Activated gamma-delta T cell treated with anti-CD3 and anti-CD28 coated beads, Interleukin-2, amount 50 U/mL, for 16 hours (primary cell): ENCODE measurements at places on chromosomes 1 and 21.

GRCh38 chr1:30005972-30006619 lies 717.3 kb downstream of the MATN1 start:
- no peak for DNase-seq

DNA sequence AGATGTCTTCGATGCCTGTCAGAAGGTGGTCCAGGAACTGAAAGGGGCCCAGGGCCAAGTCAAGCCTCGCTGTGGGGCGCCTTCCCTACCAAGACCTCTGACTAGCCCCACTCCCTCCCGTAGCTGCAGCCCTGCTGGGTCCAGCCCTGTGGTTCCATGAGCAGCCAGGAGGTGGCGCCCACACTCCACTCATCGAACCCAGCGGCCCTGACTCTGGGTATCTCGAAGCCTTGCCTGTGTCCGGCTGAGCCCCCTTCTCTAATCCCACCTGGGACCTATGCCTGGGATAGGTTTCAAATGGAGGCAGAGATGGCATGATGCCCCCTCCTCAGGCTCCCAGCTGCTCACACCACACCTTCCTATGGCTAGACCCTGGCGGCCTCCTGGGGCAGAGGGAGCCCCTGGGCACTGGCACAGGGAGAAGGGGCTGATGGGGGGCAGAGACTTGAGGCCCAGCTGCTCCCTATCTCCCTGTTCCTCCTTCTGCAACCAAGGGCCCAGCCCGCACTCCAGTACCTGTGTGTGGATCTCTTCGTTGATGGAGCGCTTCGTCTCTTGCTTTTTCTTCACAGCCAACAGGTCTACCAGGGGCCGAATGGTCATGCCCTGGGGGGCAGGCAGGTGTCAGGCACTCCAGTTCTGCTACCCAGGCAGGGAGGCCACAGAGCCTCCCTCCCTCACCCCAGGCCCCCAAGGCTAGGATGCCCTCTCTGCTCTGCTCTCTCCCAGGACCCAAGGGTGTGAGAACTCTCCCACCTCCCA lies 52.0 kb downstream of the SLC9A1 start:
- peak; percentile 75 for DNase-seq

DNA sequence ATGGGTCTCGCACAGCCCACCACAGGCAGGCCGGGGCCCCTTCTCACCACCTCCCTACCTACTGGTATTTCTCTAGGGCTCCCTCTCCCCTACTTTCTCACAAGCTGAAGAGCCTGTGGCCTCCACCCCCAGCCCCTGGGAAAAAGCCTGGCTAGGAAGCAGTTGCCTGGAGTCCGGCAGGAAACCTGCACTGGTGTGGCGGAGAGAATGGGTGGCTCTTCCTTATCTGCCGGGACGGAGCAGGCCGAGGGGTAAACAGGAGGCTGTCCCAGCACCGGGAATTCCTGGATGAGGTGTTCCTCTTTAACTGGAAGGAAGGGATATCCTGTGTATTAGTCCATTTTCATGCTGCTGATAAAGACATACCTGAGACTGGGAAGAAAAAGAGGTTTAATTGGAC lies 125.8 kb downstream of the TLR5 start:
- DNase-seq: no peak

- DNase-seq: no peak
Measured at GRCh38 chr1:85478366-85478765, 13.4 kb upstream of the DDAH1 start.

GRCh38 chr21:32062591-32063227 lies 189.9 kb downstream of the HUNK start:
- DNase-seq: no peak

DNA sequence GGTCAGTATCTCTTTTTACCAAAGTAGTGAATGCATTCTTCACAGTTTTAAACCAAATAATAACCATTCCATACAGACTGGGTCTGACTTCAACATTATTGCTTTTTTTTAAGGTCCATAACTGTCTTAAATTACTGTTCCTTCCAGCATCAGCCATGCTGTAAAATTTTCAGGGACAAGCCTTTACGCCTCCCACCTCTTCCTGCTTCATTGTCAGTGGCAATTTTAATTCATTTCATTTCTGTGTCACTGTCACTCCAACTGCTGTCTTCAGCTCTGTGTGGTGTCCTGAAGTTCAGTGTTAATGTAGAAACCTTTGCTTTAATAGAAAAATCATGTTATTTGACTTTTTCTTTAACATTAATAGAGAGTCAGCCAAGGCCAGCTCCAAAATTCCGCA lies 365.6 kb upstream of the PTBP2 start:
- DNase-seq: no peak

DNA sequence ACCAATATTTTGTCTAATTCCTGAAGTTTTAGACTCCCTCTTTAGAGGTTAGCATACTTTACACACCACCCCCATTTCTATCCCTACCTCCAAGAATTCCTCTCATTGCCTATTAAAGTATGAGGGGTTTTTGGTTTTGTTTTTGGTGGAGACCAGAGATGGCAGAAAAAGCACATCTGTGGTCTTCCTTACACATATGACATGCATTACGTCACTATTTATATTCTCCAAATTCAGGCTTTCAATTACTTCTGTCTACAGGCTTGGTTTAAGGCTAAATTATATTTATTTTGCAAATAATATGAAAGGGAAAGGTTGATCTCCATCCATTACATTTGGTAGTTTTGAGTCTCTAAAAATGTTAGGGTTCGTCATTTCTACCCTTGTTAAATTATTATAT lies 674.6 kb downstream of the LMO4 start:
- DNase-seq: no peak
